ENCODE measurements at places on chromosomes 4 and X.

DNA sequence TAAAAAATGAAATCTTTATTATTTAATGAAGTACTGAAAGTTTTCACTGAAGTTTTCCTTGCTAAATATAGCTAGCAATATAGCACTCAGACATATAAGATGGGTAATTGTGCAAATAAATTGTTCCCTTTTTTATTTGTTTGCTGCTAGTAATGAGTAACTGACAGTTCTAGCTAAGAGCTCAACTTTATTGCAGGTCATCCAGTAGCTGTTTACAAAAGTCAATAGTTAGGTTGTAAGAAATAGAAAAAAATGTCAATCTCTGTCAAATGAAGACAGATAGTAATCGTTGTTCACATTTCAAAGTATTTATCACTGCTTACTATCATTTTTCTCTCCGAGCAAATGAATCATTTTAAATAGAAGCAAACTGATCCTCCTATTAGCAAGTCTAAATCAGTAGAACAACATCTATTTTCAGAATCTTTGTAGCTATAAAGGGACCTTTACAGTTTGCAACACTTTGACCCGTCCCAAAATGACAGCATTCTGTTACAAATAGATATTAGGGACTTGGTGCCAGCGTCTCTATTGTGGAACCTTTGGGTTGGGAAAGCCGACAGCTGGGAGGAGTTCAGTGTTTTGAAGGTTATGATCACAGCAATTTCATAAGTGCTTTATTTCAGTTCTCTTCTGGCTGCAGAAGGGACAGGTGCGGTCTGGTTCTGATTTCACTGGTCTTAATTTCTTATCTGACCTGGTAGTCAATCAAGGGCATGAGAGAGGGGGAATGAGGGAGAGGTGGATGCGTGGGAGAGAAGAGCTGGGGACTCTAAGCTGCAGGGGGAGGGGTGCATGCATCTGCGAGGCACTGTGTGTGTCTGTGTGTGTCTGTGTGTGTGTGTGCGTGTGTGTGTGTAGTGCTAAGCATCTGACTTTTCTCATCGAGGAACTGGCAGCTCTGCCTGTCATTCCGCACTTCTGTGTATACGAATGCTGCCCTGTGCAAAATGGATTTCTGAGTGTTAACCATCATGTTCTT, 227.9 kb upstream of the PITX2 start:
- no peak for DNase-seq

DNA sequence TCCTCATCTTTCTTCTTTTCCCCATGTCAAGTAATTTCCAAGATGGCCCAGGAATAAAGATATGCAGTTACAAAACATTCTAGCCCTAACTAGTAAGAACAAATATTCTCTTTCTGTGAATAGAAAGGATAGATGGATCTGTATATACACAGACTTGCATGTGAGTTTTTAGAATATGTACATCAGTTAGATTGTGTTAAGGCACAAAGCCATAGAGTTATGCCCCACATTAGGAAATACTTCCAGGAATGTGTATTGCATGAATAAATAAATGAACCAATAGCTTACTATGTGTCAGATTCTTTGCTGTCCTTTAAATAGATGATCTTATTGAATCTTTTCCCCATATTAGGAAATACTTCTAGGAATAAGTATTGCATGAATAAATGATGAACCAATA, 46.0 kb upstream of the TMPRSS11E start:
- no peak for DNase-seq

DNA sequence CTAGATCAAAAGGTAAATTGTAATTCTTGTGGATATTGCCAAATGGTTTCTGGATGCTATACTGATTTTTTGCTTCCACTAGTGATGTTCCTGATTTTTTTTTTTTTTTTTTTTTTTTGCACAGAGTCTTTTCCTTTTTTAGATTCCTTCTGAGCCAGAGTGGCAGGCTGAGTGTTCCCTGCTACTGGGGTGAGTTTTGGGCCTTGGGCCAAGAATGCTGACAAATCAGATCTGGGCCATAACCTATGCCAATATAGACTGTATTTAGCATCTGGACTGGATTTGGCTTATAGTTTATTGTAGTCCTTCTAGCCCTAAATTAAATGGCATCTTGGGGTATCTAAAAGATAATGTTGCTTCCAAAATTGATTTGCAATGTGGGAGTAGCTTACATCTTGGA, 52.8 kb downstream of the REPS2 start:
- DNase-seq, result no peak

- DNase-seq, result no peak
Observed at GRCh38 chr4:76665153-76665552, 230.1 kb downstream of the SHROOM3 start.

DNA sequence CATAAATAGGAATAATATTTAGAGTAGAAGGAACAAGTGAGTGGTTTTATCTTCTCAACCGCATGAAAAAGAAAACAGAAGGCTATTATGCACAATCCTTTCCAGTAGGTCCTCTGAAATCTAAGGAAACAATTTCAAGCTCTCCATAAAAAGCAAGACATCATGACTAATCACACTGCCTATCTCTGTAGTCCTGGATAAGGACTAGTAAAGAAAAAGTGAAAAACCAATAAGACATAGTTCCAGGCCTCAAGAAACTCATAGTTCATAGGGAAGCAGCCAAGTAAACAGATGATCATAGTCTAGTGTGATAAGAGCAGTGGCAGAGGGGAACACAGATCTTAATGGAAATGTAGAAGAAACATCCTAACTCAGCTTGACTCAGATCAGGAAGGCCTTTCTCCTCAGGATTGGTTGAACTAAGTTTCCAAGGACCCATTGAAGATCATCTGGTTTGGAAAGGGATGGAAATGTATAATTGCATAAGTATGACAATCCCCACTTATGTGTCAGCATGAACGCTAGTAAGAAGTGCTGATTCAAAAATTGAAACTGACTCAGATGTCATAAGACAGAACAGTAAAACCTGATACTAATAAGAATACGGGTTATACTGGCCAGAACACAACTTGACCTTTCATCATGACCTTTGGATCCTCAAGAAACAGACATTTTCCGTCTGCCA, 155.3 kb downstream of the GRIA3 start:
- no peak for DNase-seq

All from Right ventricle myocardium inferior (tissue), 1 donor.